Frontal cortex (tissue), 4 donors: ENCODE measurements at places on chromosomes 2 and 18. TPM values are rescaled to one million over a fixed set of nuclear protein-coding genes. Genes with fewer than 3 reads are reported as not detected.

GRCh38 chr18:67432806-67433205 is 83.7 kb downstream of the DSEL start:
- DNase-seq, result no peak

DNA sequence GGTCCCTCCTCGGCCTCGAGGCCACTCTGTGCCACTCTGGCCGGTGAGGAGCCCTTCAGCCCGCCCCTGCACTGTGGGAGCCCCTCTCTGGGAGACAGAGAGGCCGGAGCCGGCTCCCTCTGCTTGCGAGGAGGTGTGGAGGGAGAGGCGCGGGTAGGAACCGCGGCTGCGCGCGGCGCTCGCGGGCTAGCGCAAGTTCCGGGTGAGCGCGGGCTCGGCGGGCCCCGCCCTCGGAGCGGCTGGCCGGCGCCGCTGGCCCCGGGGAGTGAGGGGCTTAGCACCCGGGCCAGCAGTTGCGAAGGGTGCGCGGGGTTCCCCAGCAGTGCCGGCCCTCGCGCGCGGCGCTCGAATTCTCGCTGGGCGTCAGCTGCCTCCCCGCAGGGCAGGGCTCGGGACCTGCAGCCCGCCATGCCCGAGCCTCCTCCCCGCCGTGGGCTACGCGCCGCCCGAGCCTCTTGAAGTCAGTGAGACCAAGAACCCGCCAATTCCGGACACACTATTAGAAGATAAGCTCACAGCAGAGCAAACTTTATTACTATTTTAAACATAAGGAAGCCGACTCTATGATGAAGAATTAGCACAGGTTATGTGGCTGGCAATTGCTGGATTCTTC is 825.8 kb upstream of the FANCL start:
- no peak for DNase-seq

The OTOS gene
- 0.41 TPM for total RNA-seq

- no peak for DNase-seq
Observed at GRCh38 chr2:193841384-193842150, 1646.8 kb upstream of the TMEFF2 start.

- no peak for DNase-seq
Observed at GRCh38 chr2:198597648-198598047, 793.3 kb downstream of the PLCL1 start.

- DNase-seq, result no peak
Observed at GRCh38 chr2:227908266-227909054, 37.0 kb downstream of the DAW1 start.

- no peak for DNase-seq
Observed at GRCh38 chr2:231410293-231411004, 14.9 kb downstream of the B3GNT7 start.

GRCh38 chr2:138950486-138950885 is 170.3 kb upstream of the NXPH2 start:
- DNase-seq, result no peak

DNA sequence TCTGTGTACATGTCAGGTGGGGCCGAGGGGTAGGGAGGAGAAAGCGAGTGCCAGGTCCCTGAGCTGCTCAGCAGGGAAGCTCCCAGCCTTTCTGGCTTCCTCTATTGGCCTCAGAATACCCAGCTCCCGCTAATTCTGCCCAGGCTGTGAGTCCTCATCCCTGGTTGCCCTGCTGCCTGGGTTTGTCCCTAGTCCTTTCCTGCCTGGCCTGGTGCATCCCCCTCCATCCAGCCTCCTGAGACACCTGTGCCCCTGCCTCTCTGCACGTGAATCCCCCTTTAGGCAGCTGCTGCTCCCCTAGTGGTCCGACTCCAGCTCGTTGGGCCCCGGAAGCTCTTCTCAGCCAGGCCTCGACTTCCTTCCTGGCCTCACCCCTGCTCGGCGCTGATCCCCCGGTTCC is 54.6 kb downstream of the INHBB start:
- no peak for DNase-seq

GRCh38 chr2:229057976-229058553 is 213.0 kb downstream of the PID1 start:
- DNase-seq, result no peak

DNA sequence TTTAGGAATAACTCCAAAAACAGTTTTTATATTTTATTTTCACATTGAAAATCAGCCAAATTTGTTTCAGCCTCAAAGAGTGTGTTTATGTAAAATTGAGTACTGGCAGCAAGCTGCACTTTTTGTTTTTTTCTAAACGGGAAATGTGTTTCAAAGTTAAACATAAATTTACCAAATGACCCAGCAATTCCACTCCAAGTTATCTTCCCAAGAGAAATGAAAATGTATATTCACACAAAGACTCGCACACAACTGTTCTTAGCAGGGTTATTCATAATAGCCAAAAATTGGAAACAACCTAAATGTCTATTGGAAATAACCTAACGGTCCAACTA is 9.3 kb downstream of the ALPK2 start:
- DNase-seq, result no peak

The TNS1 gene
- 3.7 TPM for total RNA-seq
